ENCODE measurements at places on chromosomes 13 and 19.
A peak's percentile ranks its signal among the peaks of the same experiment; 100 is the strongest.

GRCh38 chr19:4768934-4769777 is 22.4 kb upstream of the FEM1A start:
- peak; percentile 33 for DNase-seq

DNA sequence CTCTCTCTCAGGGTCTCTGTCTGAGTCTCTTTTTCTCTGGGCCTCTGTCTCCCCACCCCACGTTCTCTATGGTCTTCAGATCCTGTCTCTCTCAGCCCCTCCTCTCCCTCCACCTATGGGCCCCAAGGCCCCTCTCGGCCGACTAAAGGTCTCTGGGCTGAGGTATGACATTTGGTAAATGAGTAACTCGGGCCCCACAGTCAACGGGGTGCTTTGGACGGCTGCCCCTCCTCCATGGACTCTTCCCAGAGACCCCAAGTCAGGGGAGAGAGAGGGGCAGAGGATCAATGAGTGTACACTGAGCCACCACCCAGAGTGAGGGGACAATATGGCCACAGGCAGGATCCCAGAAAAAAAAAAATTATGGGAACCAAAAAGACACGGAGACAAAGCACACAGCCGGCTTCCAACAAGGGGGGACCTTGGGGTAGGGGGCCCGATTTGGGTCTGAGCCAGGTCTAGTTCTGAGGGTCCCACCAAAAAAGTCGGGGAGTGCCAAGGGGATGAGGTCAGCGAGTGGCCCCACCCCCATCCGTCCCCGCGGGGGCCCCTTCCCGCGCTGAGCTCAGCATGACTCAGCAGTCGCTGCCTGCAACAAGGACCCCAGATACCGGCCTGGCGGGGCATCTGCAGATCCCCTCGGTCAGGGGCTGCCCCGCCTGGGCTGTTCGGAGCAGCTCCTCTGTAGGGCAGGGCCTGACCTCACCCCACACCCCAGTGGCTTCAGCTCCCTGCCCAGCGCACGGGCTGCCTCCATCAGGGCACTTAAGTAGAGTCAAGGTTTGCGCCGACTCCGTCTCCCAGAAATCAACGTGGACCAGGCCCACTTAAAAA is 1.5 kb upstream of the FTL start:
- DNase-seq: no peak

- DNase-seq: no peak
Measured at GRCh38 chr13:30164146-30164545, 143.2 kb downstream of the KATNAL1 start.

GRCh38 chr19:5330307-5330720 is 10.3 kb downstream of the PTPRS start:
- DNase-seq: no peak

- DNase-seq: no peak
Measured at GRCh38 chr19:49182848-49183375, 25.3 kb downstream of the TRPM4 start.

GRCh38 chr13:40660692-40661091 is 5.7 kb downstream of the FOXO1 start:
- DNase-seq: no peak

DNA sequence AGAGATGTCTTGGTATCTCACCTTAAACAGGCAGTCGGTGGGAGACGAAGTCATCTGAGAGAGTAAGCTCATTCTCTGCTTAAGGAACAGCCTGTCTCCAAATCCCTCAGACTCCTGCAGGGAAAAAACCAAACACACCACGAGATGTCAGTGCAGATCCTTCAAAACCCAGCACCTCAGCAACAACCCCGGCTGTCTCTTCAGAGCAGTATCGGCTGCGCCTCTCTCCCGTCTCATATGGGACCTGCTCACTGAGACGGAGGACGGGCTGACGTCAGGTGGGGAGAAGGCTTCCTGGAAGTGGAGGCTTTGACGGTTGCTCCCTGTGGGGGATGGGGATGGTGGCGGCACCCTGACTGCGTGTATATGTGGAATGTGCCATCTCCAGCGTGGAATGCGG is 43.6 kb downstream of the ANKRD27 start:
- DNase-seq: no peak

- DNase-seq: no peak
Measured at GRCh38 chr19:47094557-47095475, 18.8 kb downstream of the ZC3H4 start.

DNA sequence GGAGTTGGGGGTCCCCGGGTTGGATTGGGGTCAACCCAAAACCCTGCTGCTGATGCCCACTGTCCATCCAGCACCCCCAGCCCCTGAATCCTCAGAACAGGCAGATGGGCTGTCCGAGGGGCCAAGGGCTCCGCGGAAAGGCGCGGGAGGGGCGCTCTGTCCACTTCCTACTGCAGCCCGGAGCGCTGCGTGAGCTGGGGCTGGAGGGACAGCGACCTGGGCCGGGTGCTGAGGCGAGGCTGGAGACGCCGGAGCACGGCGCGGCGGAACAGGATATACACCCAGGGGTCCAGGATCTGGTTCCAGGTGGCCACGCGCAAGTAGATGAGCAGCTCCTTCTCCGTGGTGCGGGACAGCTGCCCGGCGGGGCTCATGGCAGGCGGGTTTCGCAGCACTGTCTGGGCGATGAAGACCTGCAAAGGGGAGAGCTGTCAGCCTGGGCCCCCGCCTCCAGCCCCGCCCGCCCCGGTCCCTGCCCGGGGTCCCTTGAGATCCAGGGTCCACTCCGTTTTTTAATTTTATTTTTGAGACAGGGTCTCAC is 10.3 kb downstream of the GIPC3 start:
- no peak for DNase-seq

DNA sequence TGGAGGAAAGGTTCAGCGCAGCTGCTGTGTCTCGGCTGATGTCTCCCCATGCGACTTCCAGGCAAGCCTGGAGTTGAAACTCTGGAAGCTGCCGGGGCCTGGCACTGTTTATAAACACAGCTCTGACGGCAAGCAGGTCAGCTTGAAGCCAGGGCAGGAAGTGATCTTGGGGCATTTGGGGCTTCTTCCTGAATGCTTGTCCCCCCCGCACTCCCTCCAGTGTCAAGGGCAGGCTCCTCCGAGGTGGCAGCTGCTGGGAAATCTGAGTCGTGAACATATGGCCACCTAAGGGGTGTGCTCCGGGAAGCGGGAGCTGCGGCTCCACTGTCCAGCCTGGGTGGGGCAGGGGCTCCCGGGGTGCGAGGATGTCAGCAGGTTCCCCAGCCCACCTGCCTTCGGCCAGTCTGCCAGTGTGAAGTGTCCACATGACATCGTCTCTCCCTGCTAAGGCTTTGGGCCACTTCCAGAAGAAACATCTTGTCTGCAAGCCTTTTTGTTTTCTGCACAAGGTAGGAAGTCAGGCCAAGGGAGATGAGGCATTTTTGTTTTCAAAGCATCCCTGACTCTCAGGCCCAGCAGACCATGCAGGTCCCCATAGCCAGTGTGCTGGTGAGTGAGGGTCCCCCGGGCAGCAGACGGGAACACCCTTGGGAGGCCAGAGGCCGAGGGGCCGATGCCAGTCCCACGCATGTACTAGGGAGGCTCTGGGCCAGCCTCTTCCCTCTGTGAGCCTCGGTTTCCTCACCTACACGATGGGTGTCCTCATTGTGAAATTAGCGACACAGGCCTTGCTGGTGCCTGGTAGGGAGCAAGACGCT is 2.7 kb downstream of the PIAS4 start:
- no peak for DNase-seq

- DNase-seq: peak; percentile 43
Measured at GRCh38 chr13:49357694-49358093, 86.2 kb downstream of the CAB39L start.

GRCh38 chr19:611481-611868 is 21.8 kb downstream of the HCN2 start:
- peak; percentile 94 for DNase-seq

- DNase-seq: no peak
Measured at GRCh38 chr19:810077-810855, 11.5 kb downstream of the PLPPR3 start.

DNA sequence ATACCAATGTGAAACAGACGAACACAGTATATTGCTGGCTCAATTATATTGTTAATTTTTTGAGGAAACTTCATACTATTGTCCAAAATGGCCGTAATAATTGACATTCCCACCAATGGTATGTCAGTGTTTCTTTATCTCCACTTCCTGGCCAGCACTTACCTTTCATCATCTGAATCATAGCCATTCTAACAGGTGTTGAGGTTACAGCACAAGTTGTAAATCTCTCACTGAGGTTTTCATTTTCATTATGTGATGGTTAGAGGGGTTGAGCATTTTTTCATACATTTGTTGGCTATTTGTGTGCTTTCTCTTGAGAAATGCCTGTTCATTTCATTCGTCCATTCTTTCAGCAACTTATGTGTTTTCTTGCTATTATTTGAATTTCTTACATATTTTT is 824.0 kb downstream of the UQCRFS1 start:
- no peak for DNase-seq

DNA sequence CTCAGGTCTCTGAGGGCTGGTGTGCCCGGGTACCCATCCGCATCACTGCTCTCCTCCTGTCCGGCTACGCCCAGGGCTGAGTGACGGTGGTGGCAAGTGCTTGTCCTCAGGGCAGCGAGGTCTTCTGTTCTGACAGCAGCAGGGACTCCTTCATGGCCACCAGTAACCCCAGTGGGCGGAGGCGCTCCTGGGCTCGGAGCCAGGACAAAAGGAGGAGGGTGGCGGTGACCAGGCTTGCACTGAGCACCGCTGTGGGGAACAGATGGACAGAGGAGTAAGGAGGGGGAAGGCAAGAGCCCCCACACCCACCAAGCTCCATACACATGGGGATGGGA is 5.8 kb downstream of the CD320 start:
- no peak for DNase-seq

DNA sequence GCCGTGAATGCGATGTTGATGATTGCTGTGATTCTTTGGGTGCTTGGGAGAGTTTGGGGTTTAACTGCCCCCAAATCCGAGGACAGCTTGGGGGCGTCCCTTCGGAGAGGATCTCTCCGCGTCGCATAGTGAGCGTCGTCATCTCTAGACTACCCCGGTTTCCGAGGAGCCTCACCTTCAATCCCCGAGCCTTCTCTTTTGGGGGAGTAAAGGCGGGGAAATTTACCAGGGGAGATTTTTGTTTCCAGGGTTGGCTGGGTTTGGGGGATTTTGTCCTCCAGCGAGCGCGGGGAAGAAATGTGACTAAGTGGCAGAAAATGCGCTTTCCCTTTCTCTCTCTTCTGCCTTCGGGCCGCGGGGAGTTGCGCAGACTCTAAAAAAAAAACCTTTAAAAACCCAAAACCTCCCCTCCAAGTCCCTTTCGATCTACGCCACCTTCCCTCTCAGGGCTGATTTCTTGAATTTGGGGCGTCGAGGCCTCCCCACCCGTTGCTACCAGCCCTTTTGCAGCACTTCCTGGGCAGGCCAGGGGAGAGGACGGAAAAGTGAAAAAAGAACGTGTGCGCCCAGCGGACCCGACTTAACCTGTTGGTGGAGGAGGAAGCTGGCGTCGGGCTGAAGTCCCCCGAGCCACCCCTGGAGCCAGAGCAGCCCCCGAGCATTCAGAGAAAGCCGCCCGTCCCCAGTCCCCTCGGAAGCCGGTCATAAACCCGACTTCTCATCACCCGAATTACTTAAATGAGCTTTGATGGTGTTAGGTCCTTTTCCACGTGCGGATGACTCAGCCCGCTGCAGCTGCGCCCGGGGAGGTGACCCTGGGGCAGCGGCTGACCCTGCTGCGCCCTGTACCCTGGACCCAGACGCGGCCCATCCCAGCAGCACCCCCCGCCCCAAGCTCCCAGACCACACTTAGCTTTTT is 17.7 kb downstream of the NFIX start:
- DNase-seq: no peak

GRCh38 chr19:7746903-7747884 is at the start of gene CD209:
CD209 (minus strand) TSS chr19:7747534; CDS start chr19:7747511, 23 bp downstream.
- no peak for DNase-seq

DNA sequence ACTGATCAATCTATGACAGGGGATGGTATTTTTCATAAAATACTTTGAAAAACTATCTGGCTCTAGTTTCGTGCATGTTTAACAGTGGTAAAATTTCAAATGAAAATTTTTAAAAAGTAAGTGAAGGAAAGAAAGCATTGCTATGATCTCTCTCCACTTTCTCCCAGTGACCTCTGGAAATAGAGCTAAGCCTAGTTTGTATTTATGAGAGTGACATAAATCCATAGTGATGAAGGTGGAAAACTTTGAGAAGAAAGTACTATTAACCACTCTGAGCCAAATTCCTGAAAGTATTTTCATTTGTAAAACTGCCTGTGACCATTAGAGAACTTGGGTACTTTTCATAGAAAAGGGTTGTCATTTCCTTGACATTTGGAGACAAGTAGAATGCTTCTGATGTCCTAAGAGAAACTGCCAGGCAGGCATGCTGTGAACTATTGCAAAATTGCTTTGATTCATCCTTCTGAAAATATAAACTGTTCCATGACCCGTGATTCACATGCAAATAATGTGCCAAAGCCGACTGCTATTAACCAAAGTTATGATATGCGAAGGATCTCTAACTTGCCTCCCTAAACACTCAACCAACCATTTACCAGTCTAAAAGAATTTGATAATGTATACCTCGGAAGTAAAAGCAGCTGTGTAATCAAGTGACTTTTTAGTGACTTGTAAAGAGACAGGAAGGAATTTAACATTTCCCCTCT is 133.2 kb downstream of the VWA8 start:
- DNase-seq: peak; percentile 84
